ENCODE measurements at places on chromosomes 1 and 21.

DNA sequence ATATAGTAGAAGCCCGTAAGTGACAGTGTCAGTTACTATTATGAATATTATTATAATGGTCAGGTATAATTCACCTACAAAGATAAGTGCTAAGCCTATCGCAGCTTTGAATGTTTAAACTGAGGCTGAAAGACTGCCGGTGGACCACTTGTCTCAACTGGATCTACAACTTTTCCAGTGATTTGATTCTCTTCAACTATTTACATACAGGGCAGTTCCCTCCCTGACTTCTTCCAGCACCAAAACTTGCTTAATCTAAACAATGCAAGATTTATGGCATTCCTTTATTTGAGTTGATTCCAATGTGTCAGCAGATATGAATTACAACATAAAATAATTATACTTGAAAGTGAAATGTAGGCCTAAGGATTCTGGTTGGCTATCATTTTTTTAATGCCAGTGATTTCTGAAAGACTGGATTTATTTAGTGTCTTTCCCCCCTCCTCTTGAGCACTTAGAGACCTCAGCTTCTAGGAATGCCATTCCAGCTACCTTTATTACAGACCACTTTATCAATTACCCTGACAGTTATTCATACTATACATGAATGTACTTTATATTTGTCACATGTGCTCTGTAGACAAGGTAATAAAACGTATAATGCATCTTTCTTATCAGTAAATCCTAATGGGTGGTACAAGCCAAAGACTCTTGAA, 153.3 kb upstream of the C8B start:
- no peak for DNase-seq

DNA sequence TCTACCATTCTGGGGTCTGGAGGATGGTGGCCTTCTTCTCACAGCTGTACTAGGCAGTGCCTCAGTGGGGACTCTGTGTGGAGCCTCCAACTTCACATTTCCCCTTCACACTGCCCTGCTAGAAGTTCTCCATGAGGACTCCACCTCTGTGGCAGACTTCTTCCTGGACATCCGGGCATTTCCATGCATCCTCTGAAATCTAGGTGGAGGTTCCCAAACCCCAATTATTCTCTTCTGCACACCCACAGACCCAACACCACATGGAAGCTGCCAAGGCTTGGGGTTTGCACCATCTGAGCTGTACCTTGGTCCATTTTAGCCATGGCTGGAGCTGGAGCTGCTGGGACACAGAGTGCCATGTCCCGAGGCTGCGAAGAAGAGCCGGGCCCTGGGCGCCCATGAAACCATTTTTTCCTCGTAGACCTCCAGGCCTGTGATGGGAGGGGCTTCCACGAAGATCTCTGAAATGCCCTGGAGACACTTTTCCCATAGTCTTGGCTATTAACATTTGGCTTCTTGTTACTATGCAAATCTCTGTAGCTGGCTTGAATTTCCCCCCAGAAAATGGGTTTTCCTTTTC, 170.5 kb downstream of the FOXD2 start:
- DNase-seq: no peak

DNA sequence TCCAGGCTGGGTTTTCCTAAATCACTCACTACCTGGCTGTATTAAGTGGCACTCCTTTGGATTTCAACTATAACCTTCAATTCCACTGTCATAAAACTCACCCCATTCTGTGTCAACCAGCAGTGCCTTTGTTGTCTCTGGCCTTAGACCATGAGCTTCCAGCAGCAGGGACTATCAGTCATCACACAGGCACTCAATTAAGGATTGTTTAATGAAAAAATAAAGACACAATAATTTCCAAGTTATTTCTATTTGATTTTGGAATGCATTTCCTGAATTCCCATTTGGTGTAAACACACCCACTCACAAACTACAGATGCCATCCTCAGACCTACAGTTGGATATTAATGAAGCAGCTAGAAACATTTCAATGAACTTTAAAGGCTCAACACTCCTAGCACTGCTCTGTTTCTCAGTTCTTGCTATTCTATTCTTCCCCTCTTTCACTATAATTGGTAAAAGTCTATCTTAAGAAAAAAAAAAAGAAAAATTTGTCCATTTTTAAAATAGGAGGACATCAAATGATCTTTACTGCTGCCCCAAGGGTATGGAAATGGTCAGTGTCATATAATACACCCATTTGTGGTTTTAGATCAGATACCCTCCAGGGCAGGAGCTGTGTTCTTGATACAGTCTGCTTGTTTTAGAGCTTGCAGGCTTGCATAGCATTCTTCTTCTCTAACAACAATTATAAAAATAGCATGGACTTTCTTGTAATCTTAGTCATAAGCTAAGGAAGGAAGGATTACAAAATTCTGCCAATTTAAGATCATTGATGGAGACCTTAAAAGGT, 156.4 kb downstream of the PTGER3 start:
- no peak for DNase-seq

GRCh38 chr1:153277852-153278251, 18.4 kb downstream of the LORICRIN start:
- no peak for DNase-seq

DNA sequence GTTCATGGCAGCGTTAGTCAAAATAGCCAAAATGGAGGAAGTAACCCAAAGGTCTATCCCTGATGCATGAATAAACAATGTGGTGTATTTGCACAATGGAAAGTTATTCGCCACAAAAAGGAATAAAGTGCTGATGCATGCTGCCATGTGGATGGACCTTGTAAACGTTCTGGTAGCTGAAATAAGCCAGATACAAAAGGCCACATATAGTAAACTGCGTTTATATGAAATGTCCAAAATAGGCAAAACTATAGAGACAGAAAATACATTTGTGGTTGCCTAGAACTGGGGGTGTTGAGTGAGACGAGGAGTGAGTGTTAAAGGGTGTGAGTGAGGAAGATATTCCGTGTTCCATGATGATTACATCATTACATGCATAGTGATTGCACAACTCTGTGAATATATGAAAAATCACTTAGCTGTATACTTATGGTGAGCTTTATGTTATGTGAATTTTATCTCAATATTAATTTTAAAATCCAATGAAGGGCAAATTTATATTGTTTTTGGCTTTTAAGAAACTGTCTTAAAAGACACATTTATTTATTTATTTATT, 321.3 kb downstream of the KIF26B start:
- DNase-seq: no peak

DNA sequence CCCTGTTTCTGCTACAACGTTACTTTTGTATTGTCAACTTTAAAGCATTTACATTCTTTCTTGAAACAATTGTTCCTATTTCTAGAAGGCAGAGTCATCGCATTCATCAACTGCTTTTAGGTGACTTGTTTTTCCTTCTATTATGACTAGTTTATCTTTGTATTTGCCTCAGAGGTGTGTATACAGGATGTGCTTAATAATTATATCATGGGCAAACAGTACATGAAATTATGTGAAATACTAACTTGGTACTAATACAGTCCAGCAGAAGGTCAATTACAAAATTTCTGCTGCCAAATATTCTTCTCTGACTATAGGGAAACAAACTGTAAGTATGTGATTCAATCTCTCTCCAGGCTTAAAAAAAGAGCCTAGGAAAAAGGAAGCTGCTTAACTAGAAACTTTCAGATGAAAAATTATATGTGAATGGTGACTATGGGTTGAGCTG, 101.6 kb downstream of the C4BPA start:
- no peak for DNase-seq

DNA sequence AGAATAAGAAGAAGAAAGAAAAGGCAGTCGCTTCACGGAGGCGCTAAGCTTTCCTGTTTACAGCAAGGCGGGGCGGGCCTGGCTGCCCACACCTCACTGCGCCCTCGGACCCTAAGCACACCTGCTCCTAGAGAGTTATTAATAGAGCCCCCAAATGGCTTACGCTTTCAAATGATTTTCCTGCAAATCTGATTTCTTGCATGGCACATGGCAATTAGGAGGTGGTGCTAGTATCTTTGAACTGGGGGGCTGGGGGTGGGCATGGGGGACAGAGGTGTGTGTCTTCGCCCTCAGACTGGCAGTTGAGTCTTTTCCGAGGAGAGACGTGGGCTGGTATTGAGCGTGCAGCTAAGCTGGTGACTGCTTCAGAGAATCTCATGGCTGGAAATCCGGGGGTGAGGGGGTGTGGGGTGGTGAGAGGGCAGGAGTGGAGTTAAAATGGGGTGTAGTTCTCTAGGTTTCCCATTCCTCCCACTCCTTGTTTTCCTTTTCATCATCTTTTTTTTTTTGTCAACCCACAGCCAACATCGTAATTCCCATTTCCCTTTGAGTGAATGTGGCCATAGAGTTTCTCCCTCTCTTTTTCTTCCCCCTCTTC, 1.3 kb downstream of the S1PR1 start:
- no peak for DNase-seq

DNA sequence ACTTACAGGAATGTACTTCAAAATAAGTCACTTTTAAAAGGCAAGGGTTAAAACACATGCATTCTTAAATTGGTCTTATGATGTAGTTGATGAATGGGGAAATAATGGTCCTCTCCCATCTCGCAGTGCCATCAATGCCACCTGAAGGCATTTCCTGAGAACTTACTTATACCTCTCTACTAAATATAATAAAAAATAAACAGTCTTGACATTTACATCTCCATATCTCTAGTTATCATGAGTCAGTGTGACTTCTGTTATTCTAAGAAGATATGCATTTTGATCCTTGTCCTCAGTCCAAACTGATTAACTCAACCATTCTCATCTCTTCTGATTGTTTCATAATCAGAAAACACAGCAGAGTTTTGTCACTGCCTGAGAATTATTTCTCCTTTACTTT, 253.9 kb downstream of the USH2A start:
- no peak for DNase-seq

- no peak for DNase-seq
Observed at GRCh38 chr21:40595806-40596205, 251.2 kb downstream of the DSCAM start.

DNA sequence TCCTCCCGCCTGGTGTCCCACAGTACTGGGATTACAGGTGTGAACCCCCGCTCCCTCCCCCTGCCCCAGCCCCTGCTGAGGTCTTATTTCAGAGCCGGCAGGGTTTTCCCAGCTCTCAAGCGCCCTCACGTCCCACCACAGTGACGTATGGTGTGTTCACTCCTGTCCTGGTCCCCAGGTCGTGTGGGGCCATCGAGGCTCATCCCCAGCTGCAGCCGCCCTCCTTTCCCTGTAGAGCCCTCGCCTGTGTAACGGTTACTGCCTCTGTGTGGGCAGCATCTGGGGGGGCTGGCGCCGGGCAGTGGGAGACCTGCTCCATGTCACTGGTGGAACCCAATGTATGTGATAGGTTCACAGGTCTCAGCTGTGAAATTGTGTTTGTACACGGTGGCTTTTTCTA, 23.2 kb downstream of the SKI start:
- DNase-seq: no peak

DNA sequence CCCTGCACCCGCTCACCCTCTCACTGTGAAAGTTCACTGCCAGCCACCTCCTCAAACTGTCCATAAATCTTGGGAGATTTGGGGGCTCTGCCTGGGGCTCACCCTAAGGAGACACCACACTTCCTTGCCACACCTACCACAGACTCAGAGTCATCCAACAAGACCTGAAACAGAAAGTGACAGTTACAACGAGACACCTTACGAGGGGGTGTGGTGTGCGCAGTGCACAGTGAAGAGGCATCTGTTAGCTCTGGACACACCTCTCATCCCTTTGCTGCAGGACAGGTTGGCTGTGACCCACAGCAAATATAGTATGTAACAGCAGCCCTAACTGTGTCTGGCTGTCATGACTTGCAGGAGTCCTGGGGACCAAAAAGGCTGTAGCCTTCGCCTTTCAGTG, 190.2 kb downstream of the NR5A2 start:
- no peak for DNase-seq

DNA sequence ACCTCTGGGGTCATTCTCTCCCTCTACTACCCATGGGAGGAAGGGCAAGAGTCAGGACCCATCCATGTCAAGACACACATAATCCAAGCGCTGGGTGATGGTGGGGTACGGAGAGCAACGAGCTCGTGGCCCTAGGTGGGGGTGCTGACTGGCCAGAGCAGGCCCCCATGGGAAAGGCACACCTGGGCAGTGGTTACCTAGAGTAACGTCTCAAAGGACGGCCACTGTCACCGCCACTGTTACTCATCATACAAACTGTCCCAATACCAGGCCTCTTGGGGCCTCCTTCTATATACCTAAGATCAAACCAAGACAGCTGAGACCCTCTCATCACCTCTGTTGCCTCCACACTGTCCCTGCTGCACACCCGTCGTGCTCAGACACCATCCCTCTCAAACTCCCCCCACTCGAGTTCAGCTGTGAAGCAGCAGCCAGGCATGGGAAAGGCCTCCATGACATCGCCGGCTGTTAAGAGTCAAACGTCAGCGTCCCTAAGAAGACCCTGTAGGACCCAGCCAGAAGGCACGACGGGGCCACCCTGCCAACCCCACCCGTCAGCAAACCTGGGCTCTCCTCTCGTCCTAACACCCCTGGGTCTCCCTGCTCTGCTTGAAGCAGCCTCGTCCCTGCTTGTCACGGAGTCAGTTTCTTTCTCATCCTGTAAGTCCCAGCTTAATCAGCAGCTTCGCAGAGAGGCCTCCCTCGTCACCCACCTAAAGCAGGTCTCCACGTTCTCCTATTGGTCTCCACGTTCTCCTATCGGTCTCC, 15.3 kb downstream of the NPHP4 start:
- DNase-seq: no peak

DNA sequence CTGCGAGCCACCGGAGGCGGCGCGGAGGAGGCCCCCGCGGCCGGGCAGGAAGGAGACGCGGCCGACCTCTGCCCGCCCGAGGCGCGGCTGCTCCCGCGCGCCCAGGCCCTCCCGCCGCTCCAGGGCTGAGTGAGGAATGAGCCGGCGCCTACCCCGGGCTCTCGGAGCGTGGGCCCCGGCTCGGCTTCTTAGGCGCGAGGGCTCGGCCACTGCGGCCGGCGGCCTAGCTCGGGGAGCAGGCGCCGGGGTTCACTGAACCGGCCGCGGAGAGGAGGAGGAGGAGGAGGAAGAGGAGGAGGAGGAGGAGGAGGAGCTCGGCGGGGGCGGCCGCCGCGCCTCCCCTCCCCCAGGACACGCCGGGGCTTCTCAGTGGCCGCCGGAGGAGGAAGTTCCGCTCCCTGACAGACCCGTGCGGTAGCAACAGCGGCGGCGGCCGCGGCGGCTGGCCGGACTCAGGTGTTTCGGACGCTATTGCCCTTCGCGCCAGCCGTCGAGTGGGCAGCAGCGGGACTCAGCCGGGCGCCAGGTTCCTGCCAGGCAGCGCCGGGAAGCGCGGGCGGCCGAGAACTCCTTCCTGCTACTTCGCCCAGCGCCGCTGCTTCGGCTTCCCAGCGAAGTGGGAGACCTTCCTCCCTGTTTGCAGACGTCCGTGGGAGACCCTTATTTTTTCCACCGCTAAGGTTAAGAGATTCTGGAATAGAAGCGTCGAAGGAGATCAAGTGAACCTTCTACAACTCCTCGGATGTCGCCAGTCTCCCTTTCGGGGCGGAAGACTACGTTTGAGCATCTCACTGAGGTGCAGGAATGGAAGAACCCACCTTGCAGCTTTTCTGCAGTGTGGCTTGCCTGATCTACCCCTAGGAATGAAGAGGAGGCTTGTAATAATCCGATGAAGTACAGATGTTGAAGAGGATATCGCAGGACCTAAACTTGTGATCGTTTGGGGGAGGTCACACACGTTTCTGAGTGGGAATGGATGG, at the start of gene MAN1A2:
TSS of gene MAN1A2 (plus strand) at position 404 of the 980 bp plus-strand sequence. CDS start 735 bp downstream, outside the sequence.
- DNase-seq: peak; percentile 69

- no peak for DNase-seq
Observed at GRCh38 chr1:76939817-76940216, 72.5 kb downstream of the ST6GALNAC5 start.

Data from SW 1271 (cell line).